Stimulated activated CD4-positive, alpha-beta T cell treated with anti-CD3 and anti-CD28 coated beads, Interleukin-1b, Interleukin-23, amount 100 ng/mL, for 24 hours (primary cell): ENCODE measurements at places on chromosomes 5 and 9.

DNA sequence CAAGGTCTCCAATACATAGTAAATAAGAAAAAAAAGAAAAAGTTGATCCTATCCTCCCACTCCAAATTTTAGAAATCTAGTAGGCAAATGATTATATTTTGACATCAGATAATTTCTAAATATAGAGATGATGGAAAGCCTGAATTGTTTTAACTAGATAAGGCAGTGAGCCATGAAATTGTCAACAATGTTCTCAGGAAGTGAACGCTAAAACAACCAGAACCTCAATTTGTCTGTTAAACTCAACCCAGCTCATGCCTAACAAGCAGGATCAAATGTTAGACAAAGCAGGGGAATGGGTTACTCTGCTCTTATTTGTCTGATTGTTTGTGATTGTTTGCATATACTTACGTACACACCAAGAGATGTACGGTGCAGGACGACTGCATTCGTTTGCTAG is 49.2 kb downstream of the ESM1 start:
- DNase-seq, result no peak

DNA sequence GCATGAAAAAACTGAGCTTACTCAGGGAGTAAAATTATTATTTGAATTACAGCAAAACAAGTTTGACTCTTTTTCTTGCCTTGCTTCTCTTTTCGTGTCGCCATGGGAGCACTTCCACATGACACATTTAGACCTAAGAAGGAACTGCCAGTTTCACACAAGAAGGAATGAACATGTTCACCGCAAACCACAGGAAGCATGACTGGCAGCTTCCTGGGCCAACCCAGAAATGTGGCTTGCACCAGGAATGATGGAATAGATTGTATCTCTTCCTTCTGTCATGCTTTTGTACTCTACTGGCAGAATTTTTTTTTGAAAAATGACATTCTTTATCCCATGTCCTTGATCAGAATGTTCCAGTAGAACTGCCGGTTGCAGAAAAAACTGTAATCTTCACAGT is 32.9 kb upstream of the MAN2A1 start:
- DNase-seq, result peak; percentile 30

DNA sequence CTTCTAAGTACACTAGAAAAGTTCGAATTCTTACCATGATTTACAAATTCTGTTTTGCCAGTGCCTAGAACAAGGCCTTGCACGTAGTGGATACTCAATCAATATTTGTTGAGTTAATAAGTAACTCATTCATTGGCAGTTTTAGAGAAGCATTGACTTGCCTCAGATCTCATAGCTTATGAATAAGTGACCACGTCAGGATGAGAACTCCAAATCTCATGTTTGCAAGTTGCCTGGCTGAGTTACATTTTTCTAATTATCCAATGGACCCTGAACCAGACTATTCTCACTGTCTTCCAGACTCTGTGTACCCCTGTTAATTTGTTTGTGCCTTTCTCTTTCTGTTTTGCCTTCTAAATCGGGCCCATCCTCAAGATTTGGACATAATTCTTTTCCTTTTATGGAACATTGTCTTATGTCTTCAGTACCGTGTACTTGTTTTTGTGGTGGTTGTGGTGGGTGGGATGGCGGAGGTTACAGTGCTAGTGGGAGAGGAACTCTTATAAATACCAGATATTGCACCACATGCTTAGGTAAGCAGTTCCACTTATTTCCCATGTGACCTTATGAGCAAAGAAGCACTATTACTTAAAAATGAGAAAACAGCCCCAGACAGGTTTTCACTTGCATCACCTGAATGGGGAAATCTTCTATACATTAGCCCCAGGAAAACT is 96.3 kb downstream of the UNC13B start:
- DNase-seq, result no peak

- DNase-seq, result no peak
These were observed 1.1 kb upstream of the SPIN1 start for GRCh38 chr9:88387036-88387551.

- no peak for DNase-seq
These were observed 16.2 kb upstream of the MGAT1 start for GRCh38 chr5:180818677-180819341.

DNA sequence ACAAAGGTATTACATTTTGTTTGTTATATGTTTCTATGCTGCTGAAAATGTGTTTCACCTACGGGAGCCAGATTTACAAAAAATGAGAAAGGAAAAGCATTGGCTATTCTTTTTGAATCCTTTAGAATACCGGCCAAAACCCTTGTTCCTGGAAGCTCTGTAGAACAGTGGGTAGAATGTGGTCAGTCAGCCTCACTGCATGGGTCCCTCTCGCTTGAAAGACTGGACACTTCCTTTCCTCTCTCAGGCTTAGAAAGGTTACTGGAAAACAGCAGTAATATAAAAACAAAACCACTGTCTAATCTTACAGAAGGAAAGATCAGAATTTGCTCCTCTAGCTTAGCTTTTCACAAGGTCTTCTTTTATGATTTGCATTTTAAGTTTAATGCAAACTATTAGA is 45.1 kb downstream of the OSTF1 start:
- DNase-seq, result no peak

GRCh38 chr9:41229408-41230401 is 40.6 kb upstream of the ZNG1F start:
- no peak for DNase-seq

DNA sequence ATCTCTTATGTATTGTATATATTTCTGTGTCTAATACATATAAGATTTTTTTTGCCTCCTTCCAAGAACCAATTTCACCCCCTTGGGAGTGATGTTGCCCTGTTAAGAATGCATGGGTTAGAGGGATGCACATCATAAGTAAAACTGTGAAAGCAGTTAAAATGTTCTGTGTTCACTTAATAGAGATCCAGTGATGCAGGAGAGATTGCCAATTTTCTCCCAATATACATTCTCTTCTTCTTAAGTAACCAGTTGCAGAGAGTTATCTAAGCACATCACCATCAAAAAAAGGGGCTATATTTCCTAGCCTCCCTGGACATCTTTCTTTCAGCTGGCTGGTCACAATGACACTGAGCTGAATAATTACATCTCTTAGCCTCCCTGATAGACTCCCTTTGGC is 307.0 kb downstream of the OSTF1 start:
- DNase-seq, result no peak

- DNase-seq, result no peak
These were observed 56.5 kb downstream of the COL5A1 start for GRCh38 chr9:134698111-134698510.

- DNase-seq, result no peak
These were observed 3.9 kb upstream of the EFNA5 start for GRCh38 chr5:107674655-107675054.

- DNase-seq, result no peak
These were observed 156.1 kb downstream of the SNX18 start for GRCh38 chr5:54673523-54674225.

DNA sequence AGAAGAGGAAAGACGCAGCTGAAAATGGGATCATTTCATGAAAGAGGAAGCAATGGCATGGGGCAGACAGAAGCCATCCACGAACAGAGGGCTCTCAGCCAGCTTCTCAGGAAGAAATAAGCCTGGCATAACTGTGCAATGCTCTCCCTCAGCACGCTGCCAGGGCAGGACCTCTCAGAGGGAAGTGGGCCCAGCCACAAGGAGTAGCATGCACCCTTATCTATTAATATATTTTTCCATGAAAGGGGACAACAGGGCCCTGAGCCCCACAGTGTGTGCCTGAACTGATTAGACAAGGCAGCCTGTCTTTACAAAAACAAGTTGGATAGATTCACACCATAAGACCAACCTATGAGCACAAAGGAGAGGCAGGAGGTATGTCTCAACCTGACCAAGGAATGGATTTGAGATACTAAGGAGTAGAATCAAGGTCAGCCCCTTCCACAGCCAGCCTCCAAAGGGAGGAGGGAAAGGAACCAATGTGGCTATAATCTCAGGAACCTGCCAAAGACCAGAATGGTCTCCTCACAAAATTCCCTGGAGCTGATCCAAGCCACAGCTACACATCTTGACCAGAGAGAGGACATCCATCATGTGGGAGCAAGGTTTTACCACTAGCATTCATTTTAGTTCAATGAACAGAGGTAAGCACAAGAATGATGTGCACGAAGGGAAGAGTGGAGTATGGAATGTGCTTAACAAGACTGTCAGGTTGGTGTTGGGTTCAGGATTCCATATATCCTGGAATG is 154.8 kb downstream of the SIL1 start:
- no peak for DNase-seq

GRCh38 chr9:74321396-74321795 is 175.7 kb upstream of the RORB start:
- DNase-seq, result no peak

GRCh38 chr9:5336688-5337087 is 3.0 kb downstream of the RLN1 start:
- DNase-seq, result no peak
